ENCODE measurements at places on chromosomes 11 and 22. TPM values are rescaled to one million over a fixed set of nuclear protein-coding genes. Genes with fewer than 3 reads are reported as not detected.

The ZBTB16 gene
- total RNA-seq: 31.9 TPM

The JAM3 gene
- 45.1 TPM for total RNA-seq

The TCN2 gene
- total RNA-seq: 39.7 TPM

The CATSPER1 gene
- not detected for total RNA-seq

The TRIM51 gene
- not detected for total RNA-seq

The LARGE2 gene
- total RNA-seq: 14.3 TPM

The FJX1 gene
- total RNA-seq: 16.4 TPM
